ENCODE measurements at places on chromosomes 11 and 22. TPM values are rescaled to one million over a fixed set of nuclear protein-coding genes. Genes with fewer than 3 reads are reported as not detected.

Gene BTBD18
- total RNA-seq, result not detected

DNA sequence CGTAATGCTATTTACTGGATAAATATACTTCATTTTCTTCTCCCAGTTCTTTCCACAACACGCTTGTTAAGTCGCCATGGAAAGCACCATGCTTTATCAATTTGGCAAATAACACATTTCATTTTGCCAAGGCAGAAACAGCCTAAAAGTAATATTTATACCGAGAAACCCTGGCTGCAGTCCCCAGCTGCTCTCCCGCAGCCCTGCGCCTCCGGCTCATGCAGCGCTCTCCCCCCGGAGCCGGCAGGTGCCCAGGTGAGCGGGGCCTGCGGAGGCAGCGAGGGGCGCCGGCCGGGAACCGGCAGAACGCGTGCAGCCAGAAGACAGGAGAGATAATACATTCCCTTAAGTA lies 681 bp upstream of the ARHGEF12 start:
- DNase-seq, result peak; percentile 57

- DNase-seq, result no peak
Observed at GRCh38 chr11:36356201-36356600, 60.1 kb downstream of the PRR5L start.

DNA sequence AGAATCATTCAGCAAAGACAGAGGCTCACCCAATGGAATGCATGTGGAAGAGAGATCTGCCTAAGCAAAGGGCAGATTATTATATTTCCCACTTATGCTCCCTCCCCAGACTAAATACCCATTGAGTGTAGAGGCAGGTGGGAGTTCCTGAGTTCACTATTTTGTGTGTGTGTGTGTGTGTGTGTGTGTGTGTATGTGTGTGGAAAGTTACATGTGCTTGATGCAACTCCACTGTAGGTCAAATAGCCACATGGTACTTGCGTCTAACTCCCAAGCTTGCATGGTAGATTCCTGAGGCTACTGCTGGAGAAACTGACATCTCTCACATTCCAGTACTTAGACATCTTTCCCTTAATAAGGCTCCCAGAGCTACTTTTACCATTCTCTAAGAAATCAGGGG lies 3.4 kb upstream of the COPB1 start:
- DNase-seq, result no peak

Gene OTOG
- 0.78 TPM for total RNA-seq

- peak; percentile 18 for DNase-seq
Observed at GRCh38 chr22:28435140-28435768, 244.4 kb downstream of the TTC28 start.

DNA sequence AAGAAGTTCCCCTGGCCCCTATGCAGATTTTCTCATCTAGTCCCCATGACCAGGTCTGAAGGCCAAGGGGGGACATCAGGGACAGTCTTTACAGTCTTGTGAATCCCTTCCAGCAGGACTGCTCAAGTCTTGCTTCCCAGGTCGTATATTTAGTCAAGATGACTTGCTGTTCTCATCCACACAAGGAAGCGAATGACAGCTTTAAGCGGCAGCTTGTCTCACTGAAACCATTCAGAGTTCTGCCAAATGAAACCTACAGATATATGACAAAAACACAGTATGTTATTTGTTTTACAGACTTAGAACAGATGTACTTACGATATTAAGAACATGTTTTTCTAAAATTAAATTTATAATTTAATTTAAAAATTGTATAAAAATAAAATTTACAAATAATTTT lies 5.6 kb downstream of the VWA5A start:
- DNase-seq, result no peak

- DNase-seq, result peak; percentile 29
Observed at GRCh38 chr11:65651589-65652510, 10.9 kb downstream of the RELA start.

- DNase-seq, result no peak
Observed at GRCh38 chr11:64877390-64878222, 815 bp downstream of the EHD1 start.

DNA sequence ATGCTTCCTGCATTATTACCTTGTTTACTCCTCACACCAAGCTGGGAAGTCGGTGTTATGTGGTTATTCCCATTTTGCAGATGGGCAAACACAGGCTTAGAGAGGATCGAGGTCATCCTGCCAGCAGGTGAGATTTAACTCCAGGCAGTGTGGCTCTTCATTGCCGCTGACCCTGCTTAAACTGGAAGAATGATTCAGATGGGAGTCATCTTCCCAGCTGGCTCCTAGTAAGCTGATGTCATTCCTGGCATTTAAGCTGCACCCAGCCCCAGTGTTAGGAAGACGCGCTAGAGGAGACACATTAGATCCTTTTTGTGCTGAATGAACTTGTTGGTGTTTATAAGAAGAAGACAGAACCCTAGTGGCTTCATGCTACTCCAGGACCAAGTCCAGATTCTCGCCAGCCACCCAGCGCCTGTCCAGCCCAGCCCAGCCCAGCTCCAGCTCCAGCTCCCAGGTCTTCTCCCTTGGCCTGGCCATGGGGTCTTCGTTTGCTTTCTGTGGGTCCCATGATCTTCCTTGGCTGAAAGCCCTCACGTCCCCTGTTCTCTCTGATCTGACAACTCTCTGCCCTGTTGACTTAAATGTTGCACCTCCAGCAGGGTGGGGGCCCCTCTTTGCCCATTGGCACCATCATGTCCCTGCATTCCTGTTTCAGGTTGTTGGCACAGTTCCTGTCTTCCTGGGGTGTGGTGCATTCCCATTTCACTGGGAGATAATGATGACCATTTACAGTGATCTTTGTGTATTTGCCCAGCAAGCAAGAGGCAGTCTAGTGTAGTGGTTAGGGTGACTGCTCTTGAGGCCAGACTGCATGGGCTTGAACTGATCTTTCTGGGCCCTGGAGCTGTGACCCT lies 13.6 kb downstream of the PARVB start:
- no peak for DNase-seq

Gene MRGPRX4
- not detected for total RNA-seq

GRCh38 chr22:20380486-20380885 lies 13.5 kb upstream of the ZNF74 start:
- no peak for DNase-seq

GRCh38 chr11:75369560-75370255 lies 18.2 kb upstream of the ARRB1 start:
- no peak for DNase-seq

Gene GAB4
- 1.5 TPM for total RNA-seq

DNA sequence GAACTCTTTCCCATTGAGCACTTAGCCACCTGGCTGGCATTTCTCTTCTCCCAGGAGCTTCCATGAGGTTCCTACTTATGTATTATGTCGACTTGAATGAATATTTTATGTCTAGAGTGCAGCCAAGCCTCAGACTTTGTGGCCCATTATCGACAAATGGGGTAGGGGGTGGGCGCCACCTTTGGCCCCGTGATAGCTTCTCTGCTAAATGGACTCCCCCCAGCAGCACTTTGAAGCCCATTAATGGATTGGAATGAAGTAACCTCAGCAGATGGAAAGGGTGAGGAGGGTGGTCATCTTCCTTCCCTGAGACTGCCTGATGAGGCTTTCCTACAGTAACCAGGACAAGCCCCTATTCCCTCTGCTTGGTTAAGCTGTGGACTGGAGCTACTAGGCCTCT lies 5.9 kb downstream of the MARK2 start:
- no peak for DNase-seq

- no peak for DNase-seq
Observed at GRCh38 chr11:64238076-64238475, 2.8 kb upstream of the FKBP2 start.

DNA sequence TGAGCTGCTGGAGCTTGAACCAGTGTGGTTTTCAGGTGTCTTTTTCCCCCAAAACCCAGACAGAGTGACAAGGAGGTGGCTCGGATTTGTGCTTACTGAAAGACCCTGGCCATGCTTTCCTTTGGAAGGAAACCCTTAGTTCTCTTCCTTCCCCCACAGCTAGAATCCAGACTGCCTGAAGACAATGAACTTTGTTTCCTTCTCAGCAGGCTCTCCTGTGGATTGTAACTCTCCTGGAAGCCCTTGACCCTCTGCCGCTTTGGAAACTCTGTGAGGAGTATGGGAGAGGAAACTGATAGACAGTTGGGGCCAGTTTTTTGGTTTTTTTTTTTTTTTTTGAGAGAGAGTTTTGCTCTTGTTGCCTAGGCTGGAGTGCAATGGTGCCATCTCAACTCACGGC lies 62.1 kb upstream of the SESN3 start:
- DNase-seq, result peak; percentile 32

Gene TBX1
- total RNA-seq, result 0.23 TPM

Gene GSTT2B
- total RNA-seq, result 5.7 TPM

Gene KCTD21
- 3.6 TPM for total RNA-seq

- DNase-seq, result peak; percentile 80
Observed at GRCh38 chr22:22770280-22770871, 117.2 kb upstream of the IGLL5 start.

DNA sequence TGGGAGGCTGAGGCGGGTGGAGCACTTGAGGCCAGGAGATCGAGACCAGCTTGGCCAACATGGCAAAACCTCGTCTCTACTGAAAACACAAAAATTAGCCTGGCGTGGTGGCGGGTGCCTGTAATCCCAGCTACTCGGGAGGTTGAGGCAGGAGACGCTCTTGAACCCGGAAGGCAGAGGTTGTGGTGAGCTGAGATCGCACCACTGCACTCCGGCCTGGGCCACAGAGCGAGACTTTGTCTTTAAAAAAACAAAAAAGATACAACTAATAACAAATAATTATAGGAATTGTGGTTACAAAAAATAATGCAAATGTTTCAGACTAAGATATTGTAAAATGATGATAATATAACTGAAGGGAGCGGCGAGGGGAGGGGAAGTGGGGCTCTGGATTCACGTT lies 90.3 kb upstream of the RTL6 start:
- no peak for DNase-seq

- no peak for DNase-seq
Observed at GRCh38 chr11:82305123-82305522, 428.5 kb downstream of the FAM181B start.

Gene CPT1A
- 9.5 TPM for total RNA-seq

DNA sequence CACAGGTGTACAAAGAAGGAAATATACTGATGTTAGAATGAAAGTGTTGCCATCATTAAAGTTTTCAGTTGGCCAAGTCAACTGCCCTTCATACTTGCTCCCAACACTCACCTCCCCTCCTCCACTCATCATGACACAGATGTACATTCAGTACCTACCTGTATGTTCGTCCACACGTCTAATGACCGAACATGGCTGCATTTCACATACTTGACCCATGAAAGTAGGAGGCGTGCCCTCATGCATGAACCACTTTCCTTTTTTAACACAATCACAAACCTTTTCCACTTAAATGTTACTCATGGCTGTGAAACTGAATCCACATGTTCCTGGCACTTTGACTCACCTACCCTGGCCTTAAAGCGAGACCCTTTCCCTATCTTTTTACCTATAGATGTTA lies 3.2 kb upstream of the BUD13 start:
- DNase-seq, result no peak

DNA sequence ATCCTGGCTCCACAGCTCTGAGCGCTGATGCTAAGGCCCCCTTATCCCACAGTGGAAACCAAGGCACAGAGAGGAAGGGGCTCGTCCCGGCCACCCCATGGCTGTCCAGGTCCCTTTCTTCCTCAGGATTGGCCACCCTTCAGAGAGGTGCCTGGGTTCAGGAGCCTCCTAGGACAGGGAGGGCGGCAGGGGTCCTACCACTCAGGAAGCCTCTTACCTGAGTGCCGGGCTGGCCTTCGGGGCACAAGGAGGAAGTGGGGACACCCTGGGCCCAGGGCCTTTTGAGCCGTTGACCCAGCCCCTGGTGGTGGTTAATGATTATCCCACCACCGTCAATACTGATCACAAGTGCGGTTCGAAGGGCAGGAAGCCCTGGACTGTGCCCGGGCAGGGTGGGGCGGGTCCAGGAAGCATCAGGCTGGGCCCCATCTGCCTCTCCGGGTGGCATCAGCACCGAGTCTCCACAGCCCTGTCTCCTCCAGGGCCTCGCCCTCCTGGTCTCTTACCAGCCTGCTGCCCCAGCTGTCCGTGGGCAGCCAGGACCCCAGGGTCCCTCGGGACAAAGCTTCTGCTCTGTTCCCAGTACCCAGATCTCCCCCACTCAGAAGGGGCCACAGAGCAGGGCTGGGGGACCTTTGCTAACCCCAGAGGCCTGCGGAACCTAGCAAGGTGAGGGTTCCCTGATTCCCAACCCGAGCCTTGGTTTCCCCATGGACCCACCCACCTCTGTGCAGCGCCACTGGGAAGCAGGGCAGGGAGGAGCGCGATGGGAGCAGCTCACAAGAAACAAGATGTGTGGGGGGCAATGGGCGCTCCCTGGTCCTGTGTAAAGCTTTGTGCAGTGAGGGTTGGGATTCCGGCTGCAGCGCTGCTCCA lies 15.0 kb upstream of the EHD1 start:
- DNase-seq, result no peak

Gene CWC15
- total RNA-seq, result 28.2 TPM

Gene MS4A15
- not detected for total RNA-seq

Gene KIRREL3
- 0.08 TPM for total RNA-seq

- no peak for DNase-seq
Observed at GRCh38 chr11:102323542-102324251, 6.4 kb downstream of the BIRC3 start.

Gene GLB1L3
- total RNA-seq, result 33.1 TPM

GRCh38 chr11:3631331-3631730 lies 10.5 kb downstream of the ART5 start:
- no peak for DNase-seq

- DNase-seq, result peak; percentile 51
Observed at GRCh38 chr11:5280582-5281102, 10.9 kb upstream of the HBE1 start.

DNA sequence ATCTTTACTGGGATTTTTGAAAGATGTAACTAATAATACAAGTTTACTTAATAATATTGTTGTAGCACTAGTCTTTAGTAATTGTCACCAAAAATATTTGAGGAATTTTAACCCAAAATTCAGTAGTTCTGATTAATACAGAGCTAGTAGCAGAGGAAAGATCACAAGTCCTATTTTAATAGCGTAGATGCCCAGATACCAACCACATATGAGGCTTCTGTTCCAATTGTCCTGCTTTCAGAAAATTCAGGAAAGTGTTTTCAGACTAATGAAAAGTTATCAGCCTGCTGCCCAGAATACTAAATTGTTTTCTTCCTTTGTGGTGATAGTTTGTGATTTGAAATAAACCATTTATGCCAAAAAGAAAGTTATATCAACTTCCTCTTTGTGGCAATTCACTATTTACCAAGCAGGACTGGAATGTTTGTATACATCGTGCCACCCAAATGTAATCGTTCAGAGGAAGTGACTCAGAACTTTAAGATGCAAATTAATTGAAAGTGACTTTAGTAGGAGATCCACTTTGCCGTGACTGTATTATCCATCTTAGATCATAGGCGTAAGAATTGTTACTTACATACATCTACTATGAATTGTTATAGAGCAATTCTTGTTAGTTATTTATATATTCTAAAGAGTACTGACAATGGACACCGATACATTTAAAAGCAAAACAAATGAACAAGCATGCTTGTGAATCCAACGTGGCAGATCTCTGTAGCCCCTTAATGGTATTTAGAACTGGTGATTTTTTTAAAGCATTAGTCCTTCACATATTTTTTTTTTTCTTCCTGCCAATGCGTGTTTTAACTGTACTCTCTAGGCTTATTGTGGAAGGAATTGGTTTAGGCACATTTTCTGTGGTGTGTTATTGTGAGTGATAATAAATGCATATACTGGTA lies 231.0 kb downstream of the DDX10 start:
- no peak for DNase-seq

Gene DGCR6L
- total RNA-seq, result 66.3 TPM

Data from GM23338 (cell line).